ENCODE measurements at places on chromosomes 7 and 10.

DNA sequence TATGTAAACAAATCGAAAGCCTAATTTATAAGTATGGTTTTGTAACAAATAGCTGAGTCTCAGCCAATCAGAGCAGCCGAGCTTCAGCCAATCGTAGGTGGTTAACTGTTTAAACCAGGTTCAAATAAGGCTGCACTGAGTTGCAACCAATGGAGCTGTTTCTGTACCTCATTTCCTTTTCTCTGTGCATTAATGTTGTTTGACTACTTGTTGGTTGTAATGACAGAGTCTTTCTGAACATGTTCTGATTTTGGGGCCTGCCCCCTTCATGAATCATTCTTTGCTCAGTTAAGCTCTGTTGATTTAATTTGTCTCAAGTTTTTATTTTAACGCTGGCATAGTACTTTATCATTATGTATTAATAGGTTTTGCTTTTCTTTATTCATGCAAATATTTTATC, 14.6 kb downstream of the OTUD1 start:
- DNase-seq: no peak

DNA sequence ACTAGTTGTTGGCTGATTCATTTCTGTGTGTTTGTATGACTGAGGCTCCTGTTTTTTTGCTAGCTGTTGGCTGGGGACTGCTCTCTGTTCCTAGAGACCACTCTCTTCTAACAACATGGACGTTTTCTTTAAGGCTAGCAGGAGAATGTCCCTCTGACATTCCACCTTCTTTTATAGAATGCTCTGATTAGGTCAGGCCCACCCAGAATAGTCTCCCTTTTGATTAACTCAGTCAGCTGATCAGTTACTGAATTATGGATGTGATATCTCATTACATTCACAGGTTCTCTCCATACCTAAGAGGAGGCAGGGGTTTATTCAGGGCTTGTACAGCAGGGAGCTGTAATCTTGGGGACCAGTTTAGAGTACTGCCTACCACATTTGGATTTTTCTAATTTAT, 175.6 kb upstream of the RHOBTB1 start:
- DNase-seq: no peak

GRCh38 chr10:62454687-62455397, 80.7 kb downstream of the ZNF365 start:
- DNase-seq: no peak

- DNase-seq: peak; percentile 37
Measured at GRCh38 chr10:59905731-59906416, 482 bp downstream of the CCDC6 start.
